ENCODE measurements at places on chromosomes 12 and 14. TPM values are rescaled to one million over a fixed set of nuclear protein-coding genes. Genes with fewer than 3 reads are reported as not detected.

GRCh38 chr12:94434171-94434570, 25.5 kb downstream of the CEP83 start:
- DNase-seq: no peak

DNA sequence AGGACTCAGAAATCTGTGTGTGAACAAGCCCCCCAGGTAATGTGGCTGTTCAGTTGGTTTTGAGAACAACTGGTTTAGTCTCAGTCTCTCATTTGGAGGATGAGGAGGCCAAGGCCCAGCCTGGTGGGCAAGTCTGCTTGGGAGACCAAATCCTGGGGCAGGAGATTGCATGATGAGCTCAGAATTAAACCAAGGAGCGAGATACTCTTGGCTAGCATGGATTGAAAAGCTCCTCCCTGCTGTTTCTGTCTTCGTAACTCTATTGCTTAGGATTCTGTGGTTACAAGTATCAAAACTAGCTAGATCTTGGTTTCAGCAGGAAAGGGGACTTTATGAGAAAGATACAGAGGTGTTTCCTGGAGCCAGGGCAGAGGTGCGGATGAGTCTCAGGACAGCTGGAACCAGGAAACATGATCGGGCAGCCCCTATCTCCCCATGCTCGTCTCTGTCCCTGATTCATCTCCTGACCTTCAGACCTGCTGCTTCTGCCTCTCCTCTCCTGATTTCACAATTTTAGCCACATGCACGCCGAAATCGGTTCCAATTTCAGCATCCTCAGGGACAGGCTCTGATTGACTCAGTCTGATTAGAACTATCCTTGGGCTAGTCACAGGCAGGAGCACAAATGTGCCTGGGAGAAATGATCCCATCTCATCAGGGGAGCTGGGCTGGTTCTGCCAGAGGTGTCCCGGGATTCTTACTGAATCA, 40.2 kb upstream of the RIN3 start:
- DNase-seq: no peak

DNA sequence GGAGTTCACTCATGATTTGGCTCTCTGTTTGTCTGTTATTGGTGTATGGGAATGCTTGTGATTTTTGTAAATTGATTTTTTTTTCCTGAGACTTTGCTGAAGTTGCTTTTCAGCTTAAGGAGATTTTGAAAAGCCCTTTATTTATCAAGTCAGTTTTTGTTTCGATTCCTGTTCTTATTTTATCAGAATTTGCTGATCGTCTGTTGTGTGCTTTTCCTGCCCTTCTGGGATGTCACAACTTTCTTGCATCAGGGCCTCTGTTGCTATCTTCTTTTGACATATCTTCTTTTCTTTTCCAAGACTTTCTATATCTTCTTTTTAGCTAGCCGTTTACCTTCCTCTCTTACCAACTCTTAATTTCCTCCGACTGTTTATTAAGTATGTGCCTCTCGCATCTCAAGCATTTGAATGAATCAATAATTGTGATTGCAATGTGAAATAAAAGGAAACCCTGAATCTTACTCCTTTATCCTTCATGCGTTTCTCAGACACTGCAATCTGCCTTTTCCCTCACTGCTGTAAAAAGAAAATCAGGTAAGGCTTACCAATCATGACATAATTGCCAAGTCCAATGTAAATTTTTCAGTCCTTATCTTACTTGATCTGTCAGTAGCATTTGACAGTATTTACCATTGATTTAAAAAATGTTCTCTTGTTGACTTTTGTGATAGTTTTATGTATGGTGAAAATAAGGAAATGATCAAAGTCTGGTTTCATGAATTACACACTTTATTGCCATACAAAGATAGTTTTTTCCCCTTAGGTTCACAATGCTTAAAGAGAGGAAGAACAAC, 53.0 kb downstream of the ETNK1 start:
- DNase-seq: no peak

DNA sequence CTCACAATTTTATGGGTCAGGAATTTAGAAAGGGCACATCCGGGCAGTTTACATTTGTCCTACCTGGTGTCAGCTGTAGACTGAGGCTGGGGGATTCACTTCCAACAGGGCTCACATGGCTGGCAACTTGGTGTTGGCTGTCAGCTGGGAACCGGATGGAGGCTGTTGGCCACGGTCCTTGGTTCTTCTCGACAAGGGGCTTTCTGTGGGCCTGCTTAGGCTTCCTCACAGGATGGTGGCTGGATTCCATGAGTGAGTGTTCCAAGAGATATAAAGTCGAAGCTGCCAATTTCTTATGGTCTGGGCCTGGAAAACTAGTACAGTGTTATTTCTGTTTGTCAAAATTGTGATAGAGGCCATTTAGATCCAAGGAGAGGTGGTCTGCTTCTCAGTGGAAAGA, 127.9 kb downstream of the PTCSC3 start:
- DNase-seq: no peak

PAH gene
- 0.82 TPM for total RNA-seq

GRCh38 chr14:76073717-76074116, 78.0 kb upstream of the GPATCH2L start:
- no peak for DNase-seq

DNA sequence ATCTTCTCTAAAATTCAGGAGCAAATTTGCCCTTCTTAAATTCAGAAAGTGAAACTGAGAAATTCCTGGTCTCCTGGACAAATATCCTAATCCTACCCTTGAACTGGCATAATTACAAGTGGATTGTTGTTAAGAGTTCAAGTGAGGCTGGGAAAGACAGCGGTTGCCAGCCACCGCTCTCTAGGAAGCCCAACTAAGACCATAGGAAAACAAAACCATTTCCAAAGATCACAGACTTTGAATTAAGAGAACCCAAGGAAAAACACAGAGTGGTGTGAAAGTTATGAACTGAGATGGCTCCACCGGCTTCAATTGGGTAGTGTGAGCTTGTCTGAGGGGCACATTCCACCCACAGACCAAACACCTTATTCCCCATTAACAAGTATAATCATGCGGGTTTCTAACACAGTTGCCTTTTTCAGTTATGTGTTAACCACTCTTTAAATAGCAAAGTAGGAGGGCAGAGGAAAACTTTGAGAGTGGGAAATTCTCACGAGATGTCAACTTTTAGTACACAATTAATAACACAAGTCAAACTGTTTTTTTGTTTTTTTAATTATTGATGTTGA, 1628.8 kb upstream of the SEL1L start:
- DNase-seq: no peak

DNA sequence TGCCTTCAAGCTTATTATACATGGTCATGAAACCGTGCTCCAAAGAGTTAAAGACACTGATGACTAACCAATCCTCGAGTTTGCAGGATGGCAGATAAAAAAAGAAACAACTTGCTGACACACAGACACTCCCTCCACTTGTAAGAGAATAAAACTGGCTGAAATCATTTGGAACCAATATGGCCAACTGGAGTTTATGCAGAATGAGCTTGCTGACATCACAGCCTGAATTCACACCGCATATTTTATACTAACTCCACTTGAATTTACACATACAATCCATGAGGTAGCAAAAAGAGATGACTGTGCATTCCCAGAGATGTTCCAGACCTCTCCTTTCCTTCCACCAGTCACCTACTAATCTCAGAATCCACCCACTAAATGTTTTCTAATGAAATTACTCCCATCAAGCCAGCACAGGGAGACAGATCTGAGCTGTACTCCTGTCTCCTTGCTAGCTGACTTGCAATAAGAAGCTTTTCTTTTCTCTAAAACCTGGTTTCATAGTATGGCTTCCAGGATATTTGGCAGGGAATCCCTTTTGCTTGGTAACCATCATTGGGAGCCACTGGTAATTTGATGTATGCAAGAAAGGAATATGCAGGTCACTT, 15.8 kb upstream of the PTPRR start:
- DNase-seq: no peak

Data from frontal cortex (tissue), 4 donors.